Stimulated activated CD4-positive, alpha-beta T cell treated with anti-CD3 and anti-CD28 coated beads, Interleukin-2, amount 100 ng/mL, for 24 hours (primary cell): ENCODE measurements at places on chromosomes 11 and 22.

DNA sequence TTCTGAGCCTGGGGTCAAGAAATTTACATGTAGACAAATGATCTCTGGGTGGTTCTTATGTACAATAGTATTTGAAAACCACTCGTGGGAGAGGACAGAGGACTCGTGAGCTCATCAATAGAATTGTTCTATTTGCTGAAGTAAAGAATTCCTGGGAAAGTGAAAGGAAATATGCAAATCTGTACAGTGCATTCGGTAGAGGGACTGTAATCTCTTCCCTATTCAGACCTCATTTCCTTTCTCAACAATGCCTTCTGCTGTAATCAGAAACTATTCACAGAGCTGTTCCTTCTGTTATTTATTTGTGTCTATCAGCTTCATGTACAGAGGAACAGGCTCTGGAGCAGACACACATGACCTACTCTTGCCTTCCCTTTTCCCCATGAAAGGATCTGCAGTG, 709.4 kb upstream of the KIRREL3 start:
- DNase-seq = no peak

DNA sequence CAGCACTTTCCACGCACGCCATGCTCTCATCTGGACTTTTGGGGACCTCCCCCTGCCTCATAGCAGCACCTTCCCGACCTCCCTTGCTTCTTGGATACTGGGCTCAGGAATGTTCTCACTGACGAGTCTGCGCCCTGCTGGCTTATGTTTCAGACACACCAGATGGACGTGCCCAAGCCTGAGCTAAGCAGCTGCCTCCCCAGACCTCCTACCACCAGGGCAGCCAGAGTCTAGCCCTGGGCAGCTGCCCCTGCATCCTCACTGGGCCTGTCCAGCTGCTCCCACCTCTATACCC, 13.2 kb upstream of the RGL4 start:
- DNase-seq = no peak

GRCh38 chr22:42933485-42934091, 76.5 kb upstream of the ARFGAP3 start:
- peak; percentile 30 for DNase-seq

- DNase-seq = no peak
These were observed 259.6 kb downstream of the NTM start for GRCh38 chr11:131629925-131630540.

DNA sequence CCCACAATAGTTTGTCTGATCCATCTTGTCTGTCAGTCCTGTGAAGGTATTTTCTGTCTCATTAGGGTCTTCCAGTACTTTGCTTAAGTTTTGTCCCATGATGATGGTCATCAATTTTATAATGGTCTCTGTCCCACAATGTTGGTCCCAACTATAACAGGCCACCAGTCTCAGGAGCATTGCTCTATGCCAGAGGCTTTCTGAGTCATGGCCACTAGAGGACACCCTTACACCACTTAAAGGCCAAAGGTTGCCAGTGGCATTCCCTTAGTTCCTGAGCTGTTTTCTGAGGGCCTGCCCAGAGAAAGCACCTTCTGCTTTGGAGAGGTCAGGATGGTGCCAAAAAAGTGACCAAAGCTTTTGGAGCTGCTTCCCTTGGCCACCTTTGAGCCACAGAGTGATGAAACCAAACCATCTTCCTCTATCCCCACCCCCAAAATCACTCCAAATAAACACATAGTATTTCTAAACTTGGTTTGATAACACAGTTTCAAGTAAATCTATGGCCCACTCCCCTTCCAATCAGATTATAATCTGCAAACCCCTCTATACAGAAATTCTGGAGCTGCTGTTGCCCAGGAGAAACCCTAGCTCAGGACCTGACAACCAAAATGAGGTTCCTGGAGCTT, 19.3 kb downstream of the EIF3F start:
- peak; percentile 41 for DNase-seq

- DNase-seq = no peak
These were observed 97.6 kb downstream of the KCNQ1 start for GRCh38 chr11:2542406-2542805.

DNA sequence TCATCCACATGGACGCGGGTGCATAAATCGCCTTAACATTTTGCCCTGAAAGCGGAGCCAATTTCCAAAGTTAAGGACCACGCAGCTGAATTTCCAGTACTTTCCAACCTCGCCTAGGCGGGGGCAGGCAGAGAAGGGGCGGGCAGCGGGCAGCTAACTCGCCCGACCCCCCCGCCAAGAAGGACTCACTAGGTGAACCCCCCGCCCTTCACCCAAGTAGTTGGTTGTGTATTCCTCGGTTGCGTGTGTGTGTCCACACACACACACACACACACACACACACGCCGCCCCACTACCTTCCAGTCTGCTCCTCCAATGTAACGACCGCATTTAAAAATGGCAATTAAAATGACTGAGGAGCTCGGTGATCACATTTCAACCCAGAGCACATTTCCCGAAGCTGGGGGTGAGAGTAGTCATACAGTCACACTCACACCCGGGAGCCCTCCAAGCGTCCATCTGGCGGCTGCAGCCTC, 1.4 kb downstream of the TENM4 start:
- DNase-seq = peak; percentile 1

DNA sequence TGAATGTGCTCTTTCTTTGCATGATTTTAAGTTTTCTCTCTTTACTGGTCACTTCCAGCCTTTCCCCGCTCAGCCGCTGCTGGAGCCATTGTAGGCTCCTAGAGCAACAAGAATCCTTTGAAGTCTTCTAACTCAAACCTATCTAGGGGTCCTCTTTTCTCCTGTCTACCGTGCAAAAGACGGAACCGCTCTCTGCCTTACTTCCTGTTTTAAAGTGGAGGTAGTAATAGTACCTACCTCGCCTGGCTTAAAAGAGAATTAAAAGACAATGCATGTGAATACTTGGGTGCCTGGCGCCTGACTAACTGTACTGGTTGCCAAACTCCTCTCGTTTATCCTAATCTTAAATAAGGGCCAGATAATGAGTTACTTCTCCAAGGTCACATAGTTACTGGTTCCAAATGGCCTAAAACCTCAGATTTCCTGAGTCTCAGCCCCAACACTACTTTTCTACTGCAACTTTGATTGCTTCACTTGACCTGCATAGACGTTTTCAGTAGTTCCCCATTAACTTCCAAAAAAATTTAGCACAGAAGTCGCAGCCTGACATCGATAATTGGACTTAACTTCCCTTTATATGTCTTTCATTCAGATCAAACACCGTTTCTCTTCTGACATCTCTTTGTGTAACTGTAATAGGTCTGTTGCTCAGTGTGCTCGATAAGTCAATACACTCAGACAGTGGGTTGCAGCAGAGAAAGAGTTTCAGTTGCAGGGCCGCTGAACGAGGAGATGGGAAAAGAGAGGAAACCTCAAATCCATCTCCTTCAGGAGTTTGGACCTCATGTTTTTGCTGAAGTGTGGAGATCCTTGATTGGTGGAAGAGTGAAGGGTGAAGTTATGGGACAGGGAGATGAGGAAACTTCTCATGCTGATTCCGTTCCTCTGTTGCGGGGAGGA, 891 bp downstream of the SAMM50 start:
- no peak for DNase-seq

DNA sequence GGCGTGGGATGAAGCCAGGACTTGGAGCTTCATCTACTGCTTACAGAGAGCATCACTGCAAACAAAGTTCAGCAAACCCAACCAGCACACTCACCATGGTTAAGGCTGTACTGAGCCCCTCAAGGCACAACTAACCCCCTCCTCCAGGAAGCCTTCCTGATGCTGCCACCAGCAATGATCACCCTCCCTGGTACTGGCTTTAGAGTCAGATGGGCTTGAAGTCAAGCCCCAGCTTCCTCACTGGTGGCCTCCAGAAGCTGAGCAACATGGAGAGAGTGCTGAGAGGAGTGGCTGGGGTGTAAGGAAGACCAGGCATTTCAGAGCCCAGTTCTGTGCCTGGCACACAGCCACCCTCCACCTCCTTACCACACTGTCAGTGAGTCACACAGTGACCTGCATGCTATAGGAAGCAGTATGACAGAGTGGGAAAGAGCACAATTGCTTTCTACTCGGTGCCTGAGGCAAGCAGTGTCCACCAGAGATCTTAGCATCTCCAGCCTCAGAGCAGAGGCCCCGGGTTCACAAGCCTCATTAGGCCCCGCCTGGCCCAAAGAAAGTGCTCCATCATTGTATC, 24.7 kb upstream of the BAIAP2L2 start:
- no peak for DNase-seq

DNA sequence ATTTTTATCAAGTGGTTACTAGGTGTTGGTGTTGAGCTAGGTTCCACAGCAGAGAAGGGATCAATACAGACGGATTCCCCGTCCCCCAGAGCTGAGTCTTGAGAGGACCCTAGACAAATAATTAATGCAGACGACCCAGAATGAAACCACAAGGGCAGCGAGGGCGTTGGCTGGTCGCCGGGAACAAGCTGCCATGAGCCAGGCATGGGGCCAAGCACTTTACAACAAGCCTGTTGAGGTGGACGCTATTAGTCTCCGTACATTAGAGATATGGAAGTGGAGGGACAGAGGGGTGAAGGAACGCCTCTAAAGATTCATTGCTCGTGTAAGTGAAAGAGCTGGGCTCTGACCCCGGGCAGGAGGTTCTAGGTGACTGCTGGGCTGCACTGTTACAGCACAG, 77.1 kb upstream of the EIF3D start:
- no peak for DNase-seq

- DNase-seq = no peak
These were observed 92.5 kb downstream of the DSCAML1 start for GRCh38 chr11:117704395-117705100.

DNA sequence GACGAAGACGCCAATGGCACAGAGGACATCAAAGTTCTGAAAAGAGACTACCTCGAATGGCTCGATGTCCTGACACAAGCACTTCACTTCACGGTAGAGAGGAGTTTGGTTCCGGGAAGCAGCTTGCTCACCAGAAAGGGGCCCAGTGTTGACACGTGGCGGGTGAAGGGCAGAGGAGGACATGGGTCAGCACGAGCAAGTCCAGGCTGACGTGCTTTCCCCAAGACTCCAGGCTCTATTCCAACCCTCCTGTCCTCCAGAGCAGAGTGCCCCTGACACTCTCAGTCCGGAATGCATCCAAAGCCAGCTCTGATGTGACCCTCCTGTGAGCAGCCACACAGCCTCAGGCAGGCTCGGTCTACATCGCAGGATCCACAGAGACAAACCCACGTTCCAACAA, 77.5 kb upstream of the BID start:
- DNase-seq = no peak

- no peak for DNase-seq
These were observed 247.8 kb upstream of the ZC3H12C start for GRCh38 chr11:109845437-109845836.

GRCh38 chr11:13375798-13376197, 87.2 kb downstream of the BTBD10 start:
- no peak for DNase-seq

DNA sequence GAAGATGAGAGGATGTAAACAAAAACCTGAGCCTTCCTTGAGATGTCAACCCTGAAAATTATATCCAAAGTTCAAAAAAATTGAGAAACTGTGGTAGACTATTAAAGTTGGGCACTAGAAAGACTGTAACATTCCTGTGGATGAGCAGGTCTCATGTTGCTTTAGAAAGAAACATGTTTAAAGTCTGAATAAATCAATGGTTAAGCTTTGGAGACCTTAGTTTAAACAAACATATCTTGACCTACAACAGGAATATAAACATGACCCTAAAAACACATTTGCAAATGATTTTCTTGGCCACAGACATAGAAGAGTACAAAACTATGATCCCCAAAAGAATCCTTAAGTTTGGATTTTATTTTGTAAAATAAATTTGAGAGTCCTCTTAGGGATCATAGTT, 38.1 kb upstream of the PCF11 start:
- DNase-seq = no peak

DNA sequence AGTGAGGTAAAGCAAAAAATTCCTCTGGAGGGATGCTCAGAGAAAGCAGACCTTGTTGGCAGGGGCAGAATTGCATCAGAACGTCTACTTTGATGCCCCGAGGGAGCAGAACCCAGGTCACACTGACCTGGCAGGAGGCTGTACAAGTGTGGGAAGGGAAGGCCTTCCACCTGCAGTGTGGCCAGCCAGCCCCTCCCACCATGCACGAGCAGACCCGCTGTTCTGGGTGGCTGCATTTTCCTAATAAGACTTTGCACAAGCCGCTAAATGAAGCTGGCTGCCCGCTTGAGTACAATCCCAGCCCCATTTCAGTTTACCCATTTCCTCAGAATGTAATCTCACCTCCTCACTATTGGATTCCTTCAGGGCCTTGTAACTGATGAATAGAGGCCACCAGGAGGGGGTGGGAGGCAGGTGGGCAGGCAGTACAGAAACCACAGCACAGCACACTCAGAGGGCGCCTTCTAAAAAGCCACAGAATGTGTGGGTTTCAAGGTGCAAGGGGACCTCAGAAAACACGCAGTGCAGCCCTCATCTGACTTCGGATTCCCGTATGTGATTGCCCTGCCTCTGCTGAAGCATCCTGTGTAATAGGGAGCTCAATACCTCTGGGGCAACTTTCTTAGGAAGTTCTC, 316.6 kb downstream of the OPCML start:
- no peak for DNase-seq

DNA sequence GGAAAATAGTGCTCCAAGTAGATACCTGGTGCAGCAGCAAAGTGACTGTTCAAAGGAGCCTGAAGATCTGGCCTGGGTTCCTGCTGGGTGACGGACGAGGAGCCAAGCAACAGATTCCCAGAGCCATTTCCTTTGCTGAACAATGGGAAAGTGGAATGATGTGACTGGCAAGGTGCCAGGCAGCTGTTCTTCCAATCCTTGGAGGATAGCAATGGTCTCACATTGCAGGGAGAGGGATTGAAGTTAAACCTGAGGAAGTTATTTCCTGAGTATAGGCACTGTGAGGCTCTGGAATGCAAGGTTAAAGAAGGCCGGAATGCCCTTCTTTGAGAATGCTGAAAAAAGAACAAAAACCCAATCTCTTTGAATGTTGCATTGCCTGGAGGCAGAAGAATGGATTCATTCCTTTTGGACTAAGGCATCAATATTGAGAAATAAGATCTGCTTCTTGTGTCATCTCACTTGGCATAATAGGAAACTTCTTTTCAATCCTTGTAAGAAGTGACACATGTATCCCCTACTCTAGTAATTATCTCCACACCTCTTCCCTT, 223.8 kb downstream of the BLID start:
- DNase-seq = no peak

GRCh38 chr22:42833104-42833503, 24.0 kb downstream of the ARFGAP3 start:
- no peak for DNase-seq

DNA sequence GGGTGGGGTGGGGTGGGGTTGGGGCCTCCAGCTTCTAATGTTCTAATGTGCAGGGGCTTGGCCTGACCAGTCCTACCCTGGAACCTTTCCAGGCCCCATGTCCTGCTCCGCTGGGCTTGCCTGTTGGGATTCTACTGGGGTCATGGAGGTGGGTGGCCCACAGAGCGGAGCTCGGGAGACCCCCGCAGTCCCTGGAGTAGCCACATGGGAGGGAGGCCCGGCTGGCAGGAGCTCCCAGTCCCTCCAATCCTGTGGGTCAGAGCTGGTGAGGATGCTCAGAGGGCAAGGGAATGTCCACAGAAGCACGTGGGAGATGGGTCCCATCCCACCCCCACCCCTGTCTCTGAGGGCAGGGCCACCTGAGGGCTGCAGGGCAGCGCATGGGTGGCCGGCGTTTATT, 2.9 kb downstream of the SEPTIN5 start:
- no peak for DNase-seq

GRCh38 chr11:74849525-74850391, 99.1 kb downstream of the XRRA1 start:
- no peak for DNase-seq

GRCh38 chr11:94494126-94494680, 419 bp downstream of the ANKRD49 start:
- DNase-seq = no peak

GRCh38 chr11:61514050-61514917, 5.7 kb downstream of the LRRC10B start:
- no peak for DNase-seq

GRCh38 chr11:27159335-27159679, 118.7 kb downstream of the BBOX1 start:
- no peak for DNase-seq
